ENCODE measurements at places on chromosomes 5 and 9.

DNA sequence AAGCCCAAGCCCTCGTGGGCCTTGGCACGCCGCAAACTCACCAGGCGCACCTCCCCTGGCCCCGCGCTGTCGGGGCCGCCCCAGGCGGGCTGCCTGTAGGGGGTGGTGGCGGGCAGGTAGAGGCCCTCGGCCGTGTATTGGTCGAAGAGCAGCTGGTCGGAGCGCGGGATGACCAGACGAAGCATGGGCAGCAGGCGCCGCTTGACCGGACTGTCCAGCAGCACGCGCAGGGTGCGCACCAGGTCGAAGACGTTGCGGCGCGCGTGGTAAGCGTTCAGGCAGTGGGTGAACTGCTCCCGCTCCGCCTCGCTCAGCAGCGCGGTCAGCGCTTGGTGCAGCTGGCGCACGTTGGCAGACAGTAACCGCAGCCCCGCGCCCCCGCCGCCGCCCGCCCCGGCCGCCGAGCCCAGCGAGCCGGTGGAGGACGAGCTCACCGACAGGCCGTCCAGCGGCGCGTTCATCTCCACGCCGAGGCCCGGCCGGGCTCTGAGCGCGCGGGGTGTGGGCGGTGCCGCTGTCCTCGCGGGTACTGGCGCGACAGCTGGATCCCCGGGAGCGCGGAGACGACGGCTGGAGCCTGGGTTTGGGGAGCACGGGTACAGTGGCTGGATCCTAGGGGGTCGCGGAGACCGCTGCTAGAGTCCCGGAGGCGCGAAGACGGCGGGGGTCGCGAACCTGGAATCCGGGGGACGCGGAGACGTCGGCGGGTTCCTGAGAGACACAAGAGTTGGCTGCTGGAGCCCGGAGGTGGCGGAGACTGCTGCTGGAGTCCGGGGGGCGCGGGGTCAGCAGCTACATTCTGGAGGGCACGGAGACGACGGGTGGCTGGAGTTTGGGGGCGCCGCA is 709 bp downstream of the WHRN start:
- no peak for DNase-seq

- DNase-seq, result peak; percentile 63
These were observed 25.7 kb upstream of the RFK start for GRCh38 chr9:76419782-76420380.

- DNase-seq, result no peak
These were observed 99.4 kb downstream of the TMEM174 start for GRCh38 chr5:73272351-73272750.

GRCh38 chr5:176830995-176831423 is 20.6 kb downstream of the UNC5A start:
- no peak for DNase-seq

- DNase-seq, result peak; percentile 34
These were observed 27.6 kb downstream of the TPPP start for GRCh38 chr5:665541-665955.

DNA sequence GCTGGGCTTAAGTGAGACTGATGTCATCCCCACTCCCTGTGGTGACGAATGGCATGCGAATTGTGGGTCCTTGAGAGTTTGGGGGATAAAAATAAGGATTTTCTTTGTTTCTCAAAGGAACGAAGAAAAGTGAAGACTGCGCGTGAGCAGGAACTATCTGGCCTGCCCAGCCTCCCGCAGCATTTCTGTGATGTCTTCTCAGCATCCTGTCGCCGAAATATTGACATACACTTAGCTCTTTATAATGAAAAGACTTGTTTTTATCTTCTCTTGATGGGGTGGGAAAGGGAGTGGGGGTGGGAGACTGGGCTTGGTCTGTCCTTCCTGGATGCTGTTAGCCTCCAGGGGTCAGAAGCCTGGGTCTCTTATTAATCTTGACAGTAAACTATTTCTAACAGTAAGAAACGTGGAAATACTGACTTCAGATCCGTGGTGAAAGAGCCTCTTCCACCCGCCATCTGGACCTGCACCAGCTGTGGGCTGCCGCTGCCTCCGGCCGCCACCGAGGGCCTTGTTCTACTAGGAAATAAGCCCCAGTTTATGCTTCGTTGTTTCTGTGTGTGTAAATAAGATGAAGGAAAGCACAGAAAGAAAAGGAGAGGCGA is 239.6 kb downstream of the FANCC start:
- no peak for DNase-seq

- DNase-seq, result no peak
These were observed 73.4 kb downstream of the HABP4 start for GRCh38 chr9:96523374-96523773.

DNA sequence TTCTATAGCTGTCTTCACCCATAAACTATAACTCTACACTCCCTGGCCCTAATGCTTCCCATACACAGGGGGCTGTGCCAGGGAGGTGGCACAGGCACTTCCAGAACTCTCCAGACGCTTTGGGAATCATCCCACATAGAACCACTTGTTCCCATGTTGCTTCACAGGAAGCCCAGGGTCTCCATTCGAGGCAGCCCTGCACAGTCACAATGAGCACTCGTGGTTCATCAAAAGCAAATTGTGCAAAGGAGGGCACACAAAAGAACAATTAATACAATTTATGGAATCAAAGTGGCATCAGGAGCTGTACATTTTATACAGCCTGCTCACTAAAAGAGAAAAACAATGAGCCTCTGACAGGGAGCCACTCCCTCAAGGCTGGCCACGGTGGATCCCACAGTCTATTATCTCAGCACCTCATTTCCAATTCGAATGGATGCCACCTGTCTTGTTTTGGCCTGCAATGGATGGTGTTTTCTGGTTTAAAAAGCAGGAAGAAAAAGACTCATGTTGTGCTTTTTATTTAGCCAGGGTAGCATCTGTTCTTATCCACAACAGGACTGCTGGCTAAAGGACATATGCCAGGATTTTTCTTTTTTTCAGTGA is 354.8 kb downstream of the ENC1 start:
- DNase-seq, result no peak

- no peak for DNase-seq
These were observed 51.3 kb downstream of the ANXA1 start for GRCh38 chr9:73202980-73203379.

GRCh38 chr9:72557549-72557948 is 36.1 kb downstream of the TMC1 start:
- DNase-seq, result no peak

DNA sequence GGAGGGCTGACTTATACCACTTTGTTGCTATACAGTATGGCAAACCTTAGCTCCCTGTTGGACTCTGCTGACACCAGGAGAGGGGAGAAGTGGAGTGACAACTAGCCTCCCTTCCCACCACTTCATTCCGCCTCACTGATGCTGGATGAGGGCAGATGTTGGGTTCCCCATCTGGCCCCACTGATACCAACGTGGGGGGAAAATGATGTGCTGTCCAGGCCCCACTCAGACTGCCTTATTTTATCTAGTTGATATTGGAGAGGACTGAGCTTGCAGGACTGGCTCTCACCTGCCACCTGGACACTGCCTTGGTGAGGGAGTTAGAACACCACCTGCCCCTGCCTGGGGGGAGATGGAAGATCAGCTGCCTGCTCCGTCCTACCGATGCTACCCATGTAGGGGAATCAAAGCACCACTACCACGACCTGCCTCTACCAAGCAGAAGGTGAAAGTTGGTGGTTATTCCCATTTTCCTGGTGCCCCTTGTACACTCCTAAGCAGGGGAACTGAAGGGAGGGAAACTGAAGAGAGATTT is 292.1 kb downstream of the GADD45G start:
- no peak for DNase-seq

DNA sequence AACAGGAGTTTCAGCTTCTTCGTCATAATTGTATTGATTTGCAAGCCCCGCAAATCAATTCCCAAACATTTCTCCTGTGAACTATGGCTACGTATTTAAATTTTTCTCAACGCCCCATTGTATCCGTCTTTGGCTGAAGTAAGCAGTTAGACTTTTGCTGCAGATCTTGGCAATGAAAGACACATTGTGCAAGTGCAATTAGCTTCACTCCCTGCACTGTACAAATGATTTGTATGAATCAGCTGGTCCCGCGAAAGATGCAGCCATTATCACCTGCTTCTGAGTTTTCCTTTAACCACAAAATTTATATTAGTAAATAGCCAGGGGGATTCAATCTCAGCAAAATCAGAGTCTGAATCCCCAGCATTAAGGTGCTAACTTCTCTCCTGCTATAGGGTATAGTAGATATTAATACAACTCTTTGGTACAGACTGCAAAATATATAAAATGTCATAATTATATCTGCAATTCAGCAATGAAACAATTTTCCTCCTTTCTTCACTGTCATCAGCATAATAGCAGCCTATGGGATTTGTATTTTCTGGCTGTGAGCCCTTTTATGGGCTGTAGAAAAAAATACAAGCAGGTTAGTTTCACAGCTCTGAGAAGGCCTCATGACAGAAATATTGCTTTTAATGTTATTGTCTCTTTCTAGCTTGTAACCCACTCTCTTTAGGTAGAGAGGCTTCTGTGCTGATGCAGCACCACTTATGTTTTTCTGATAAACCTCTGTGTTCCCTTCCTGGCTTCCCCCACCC is 68.4 kb upstream of the SMARCA2 start:
- DNase-seq, result no peak

DNA sequence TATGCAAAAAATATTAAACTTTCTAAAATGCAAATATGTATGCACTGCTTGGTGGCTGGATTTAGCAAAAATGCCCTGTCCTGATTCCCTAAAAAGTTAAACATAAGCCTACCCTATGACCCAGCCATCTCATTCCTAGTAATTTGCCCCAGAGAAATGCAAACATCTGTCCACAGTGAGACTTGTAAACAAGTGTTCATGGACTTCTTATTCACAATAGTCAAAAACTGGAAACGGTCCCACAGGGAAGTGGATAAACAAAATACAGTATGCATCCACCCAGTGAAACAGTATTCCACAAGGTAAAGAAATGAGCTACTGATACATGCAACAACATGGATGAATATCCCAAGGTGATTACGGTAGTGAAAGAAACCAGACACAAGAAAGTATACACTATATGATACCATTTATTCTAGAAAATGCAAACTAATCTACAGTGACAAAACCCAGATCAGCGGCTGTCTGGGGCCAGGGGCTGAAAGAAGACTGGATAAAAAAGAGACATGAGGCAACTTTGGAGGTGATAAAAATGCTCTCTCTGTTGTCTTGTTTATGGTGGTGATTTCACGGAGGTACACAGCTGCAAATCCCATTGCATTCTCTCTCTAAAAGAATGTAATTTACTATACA is 277.3 kb downstream of the GLIS3 start:
- no peak for DNase-seq

DNA sequence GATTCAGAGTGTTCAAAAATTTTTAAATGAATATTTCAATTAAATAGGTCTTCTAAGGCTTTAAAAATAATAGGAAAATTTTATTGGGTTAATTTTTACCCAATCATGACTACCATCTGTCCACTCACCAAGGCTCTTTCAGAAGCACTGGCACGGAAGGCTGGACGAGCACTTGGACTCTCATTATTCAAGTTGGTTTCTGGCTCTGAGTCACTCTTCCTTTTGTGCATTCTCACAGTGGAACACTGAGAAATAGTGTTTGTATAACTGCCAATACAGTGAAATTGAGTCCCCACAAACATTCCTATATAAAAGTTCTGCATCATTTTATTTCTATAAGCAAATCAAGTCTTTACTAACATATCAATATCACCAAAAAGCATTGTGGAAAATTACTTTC is 1149.0 kb downstream of the EFNA5 start:
- no peak for DNase-seq

GRCh38 chr9:107866711-107867311 is 377.2 kb upstream of the KLF4 start:
- DNase-seq, result peak; percentile 41

GRCh38 chr9:27126670-27127069 is 17.6 kb downstream of the TEK start:
- no peak for DNase-seq

DNA sequence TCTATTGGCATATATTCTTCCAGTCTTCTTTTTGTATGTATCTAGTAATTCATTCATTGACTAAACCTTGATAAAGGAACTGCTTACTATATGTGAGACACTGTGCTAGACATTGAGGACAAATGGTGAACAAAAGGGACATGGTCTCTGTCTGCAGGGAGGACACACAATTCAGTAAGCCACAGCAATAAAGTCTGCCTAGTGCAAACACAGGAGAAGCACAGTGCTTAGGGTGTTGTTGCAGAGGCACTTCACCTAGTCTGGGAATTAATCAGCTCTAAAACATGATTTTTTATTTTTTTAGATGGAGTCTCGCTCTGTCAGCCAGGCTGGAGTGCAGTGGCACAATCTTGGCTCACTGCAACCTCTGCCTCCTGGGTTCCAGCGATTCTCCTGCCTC is 6.4 kb upstream of the CCL28 start:
- no peak for DNase-seq

DNA sequence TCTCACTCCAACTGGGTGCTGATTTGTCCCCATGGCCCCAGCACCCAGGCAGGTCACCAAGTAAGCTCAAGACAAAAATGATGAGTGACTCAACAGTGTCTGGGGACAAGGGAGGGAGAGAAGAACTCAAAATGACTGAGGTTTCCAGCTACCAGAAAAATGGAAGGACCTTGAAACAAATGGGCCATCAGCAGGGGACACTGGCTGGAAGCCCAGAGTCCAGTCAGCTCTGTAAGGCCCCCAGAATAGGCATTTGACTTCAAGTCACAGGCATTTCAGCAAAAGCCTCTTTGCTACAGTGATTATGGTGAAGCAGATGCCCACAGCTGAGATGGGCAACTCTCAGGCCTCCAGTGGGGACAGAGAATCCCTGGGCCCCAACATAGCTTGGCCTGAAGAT is 139.0 kb upstream of the GABRP start:
- no peak for DNase-seq

DNA sequence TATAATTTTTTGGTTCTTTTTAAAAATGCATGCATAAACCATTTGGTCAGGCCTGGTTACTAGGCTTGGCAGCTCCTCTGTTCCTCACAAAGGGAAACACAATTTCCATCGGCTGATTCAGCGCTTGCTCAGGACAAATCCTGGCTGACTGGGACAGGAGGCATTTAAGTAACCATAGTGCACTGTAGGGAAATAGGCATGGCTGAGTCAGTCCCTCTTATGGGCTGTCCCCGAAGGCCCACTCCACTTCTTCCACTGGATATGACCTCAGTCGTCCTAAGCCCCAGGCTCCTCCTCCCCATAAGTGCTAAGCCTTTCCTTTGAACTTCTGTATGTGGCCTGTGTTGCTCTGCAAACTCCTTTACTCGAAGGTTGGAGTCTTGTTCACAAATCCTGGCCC is 71.2 kb upstream of the GLIS3 start:
- DNase-seq, result no peak

DNA sequence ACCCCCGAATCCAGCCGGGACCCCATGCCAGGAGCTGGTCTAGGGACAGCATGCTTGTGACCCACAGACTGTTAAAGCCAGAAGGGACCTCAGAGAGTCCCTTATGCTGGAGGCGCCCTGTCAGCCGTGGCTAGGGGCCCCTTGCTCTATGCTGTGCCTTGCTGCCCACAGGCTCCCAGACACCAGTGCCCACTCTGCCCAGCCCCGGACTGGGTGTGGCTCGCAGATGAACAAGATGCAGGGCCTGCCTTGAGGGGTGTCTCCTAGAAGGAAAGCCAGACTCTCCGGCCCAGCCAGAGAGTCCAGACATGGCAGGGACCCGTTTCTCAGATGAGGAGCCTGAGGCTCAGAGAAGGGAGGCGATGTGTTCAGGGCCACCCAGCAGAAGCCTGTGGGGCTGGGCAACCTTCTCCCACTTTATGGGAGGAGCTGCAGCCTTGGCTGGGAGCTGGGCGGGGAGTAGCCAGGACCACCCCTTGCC is 85.7 kb downstream of the LMX1B start:
- no peak for DNase-seq
